ENCODE measurements at places on chromosomes 2 and 18.

DNA sequence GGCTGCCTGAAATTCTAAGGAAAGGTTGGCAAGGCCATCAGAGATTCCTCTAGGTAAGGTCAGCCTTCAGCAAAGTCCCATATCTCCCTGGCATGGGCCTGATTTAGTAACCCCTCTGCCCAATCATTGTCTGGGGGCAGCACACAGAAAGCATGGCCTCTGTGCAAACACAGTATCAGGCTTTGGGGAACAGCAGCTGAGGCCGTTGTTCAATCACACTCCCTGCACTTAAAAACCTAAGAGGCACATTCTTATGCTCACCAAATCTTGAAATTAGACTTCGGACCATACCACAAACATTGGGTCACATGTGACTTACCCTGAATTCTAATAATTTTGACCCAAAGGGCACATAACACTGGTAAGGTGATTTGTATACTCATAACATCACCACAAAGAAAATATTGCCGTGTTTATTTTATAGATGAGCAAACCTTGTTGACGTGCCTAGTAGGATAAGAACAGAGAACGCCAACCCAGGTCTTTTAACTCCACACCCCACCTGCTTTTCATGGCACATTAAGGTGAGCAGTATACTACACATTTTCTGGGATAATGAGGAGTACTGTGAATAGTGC, 212.7 kb downstream of the HNMT start:
- DNase-seq: no peak

DNA sequence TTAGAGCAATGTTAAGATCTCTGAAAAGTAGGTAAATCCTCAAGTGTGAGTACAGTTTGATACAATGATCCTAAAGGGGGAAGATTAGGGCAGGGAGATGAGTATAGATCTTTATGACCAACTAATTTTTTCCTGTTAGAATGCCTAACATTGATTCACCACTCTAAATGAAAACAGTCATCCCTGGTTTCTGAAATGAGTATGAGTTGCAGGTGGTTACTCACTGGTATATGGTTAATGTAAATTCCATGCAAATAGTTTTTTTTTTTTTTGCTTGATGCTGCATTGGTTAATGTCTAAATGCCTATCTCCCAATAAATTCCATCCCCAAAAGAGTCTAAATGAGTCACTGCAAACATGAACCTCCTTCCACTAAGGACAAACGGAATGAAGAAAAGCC, 55.0 kb upstream of the SERPINB2 start:
- DNase-seq: no peak

DNA sequence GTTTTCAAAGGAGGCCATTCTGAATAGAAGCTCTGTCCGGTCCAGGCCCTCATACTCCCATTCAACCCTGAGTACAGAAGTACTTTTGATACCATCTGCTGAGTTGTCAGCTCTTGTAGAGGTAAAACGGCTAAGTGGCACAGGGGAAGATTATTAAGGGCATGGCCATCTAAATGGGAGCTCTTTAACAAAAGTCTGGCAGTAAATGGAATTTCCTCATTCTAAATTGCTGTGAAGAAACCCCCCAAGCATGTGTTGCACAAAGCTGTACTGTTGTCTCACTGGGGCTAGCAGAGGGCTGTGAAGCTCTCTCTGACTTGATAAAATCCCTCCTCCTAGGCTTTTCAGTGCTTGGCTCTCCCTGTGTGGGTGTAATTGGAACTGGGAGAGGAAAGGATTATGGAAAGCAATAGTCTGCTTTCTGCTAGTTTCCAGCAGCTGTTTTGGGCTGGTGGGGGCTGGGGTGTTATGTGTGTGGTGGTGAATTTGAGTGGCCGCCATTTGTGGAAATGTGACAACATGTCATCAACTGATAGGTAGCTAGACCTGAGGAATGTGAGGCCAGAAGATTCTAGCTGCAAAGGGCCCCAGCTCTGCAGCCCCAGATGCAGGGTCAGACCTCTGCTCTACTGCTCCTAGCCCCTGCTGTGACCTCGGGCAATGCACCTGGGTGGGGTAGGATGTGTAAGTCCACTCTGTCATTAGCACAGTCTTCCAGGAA, 65.1 kb downstream of the MAP4K4 start:
- peak; percentile 77 for DNase-seq

DNA sequence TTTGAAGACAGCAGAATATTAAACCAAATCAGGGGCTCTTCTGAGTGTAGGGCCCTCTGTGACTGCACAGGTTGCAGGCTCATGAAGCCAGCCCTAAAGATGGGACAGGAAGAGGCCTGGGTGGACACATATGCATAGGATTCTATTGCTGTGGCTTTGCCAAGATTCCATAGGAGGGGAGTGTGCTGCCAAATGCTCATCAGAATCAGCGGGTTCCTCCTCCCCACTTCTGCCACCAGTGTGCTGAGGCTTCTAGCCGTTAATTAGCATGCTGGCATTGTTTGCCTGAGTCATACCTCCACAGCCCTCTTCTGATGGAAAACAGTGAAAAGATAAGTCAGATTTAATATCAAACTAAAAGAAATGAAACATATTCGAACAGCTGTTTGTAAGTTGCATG, 103.9 kb upstream of the TMEFF2 start:
- peak; percentile 70 for DNase-seq

- no peak for DNase-seq
These were observed 85.3 kb upstream of the TWSG1 start for GRCh38 chr18:9249254-9249653.

DNA sequence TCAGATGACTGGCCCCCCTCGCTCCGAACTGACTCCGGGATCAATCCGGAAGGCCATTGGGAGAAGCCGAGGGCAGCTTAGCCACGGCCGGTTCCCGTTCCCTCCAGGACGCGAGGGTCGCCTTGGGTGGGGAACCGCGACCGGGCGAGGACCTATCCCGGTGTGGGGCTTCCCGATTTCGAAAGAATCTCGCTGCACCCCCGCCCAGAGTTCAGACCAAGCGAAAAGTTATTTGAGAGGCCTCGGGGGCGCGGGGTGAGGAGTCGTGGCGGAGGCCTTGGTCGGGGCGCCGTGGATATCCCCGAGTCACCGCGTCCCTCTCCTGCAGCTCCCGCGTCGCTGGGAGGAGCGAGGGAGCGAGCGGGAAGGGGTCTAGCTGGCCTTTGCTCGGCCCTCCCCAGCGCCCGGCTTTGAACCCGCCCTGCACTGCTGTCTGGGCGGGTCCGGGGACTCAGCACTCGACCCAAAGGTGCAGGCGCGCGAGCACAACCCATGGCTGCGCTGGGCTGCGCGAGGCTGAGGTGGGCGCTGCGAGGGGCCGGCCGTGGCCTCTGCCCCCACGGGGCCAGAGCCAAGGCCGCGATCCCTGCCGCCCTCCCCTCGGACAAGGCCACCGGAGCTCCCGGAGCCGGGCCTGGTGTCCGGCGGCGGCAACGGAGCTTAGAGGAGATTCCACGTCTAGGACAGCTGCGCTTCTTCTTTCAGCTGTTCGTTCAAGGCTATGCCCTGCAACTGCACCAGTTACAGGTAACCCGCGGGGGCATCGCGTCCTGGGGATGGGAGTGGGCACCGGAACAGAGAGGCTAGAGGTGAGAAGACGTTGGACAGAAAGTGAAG, at the start of gene CYP27A1:
Gene CYP27A1, plus strand, starts transcription at position 457 of the 837 bp plus-strand sequence. Its CDS starts 36 bp downstream, at position 493.
- DNase-seq: peak; percentile 55

- no peak for DNase-seq
These were observed 318.6 kb downstream of the SS18 start for GRCh38 chr18:25771796-25772195.

All from mesendoderm (in vitro differentiated cells).